ENCODE measurements at places on chromosomes 16 and 17.

GRCh38 chr16:78065319-78065718 is 34.1 kb upstream of the WWOX start:
- no peak for DNase-seq

- DNase-seq, result no peak
These were observed 125.4 kb downstream of the MGAT5B start for GRCh38 chr17:76993651-76994050.

DNA sequence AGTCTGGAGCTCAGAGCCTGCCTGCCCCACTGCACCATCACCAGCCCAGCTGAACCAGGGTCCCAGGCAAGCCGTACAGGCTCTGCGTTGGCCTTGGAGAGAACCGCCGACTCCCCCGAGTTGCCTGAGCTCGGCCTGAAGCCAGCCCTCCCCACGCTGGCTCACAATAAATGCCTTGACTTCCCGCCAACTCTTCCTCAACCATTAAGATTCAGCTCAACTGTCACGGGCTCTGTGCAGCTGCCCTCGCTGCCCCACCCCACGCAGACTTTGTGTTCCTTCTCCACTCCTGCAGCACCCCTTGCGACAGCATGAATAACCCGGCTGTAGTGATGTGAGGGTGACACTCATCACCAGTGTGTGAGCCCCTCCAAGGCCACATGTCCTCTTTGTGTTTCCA is 4.8 kb upstream of the QPRT start:
- no peak for DNase-seq

- no peak for DNase-seq
These were observed 15.9 kb downstream of the CHMP1A start for GRCh38 chr16:89641458-89642119.

- DNase-seq, result no peak
These were observed 126.3 kb upstream of the IRX3 start for GRCh38 chr16:54412777-54413455.

Data from T-cell (primary cell).